T47D (cell line): ENCODE measurements at places on chromosomes 5 and 9.

DNA sequence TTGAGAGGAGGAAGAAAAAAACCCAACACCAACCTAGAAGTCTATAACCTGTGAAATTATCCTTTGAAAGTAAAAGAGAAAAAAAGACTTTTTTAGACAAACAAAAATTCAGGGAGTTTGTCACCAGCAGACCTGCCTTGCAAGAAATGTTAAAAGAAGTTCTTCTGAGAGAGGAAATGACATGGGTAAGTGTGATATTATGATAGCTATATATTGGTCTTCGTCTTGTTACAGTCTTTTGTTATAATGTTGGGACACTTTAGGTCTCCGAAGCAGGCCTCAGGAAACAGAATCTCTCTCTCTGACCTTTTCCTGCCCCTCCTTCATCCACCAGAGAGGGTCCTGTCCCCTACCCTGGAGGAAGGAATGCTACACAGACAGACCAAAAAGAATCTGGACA, 16.6 kb upstream of the MLANA start:
- DNase-seq = no peak

DNA sequence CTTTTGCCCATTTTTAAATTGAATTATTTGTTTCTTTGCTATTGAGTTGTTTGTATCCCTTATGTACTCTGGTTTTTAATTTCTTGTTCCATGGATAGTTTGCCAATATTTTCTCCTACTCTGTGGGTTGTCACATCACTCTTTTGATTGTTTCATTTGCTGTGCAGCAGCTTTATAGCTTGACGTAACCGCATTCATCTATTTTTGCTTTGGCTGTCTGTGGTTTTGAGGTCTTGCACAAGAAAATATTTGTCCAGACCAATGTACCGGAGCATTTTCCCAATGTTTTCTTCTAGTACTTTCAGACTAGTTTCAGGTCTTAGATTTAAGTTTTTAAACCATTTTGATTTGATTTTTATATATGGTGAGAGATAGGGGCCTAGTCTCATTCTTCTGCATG, 36.2 kb upstream of the ZNF366 start:
- no peak for DNase-seq

DNA sequence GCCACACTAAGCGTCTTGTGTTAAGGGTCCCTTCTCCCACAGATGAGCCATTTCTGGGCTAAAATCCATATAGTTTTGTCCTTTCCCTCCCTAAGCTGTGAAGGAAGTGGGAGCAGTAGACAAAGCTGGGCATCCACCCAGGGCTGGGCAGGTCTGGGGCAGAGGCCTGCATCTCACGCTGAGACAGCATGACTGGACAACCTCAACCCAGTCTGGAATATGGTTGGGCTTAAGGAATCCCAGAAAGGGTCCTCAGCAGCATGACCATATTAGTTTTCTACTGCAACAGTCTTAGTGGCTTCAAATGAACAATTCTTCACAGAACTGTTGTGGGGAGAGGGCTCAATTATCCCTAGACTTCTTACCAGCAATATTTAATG, 173.8 kb downstream of the AUH start:
- no peak for DNase-seq

GRCh38 chr5:14365831-14366430, 215.7 kb upstream of the OTULINL start:
- DNase-seq = no peak

GRCh38 chr5:71924325-71924724, 182.9 kb upstream of the MAP1B start:
- no peak for DNase-seq

DNA sequence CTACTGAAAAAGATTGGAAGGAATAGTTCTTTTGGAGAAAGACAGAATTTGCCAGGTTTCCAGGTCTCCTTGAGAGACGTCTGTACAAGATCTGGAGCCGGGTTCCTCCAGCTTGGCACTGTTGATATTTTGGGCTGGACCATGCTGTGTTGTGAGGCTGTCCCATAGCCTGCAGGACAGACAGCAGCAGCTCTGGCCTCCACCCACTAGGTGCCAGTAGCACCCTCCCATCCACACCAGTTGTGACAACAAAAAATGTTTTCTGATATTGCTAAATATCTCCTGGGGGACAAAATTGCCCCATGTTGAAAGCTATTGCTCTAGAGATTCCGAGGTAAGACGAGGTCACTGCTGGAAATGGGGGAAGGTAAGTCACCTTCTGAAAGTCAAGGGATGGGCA, 287.7 kb upstream of the DAP start:
- DNase-seq = no peak

GRCh38 chr5:16050414-16050813, 129.2 kb downstream of the MARCHF11 start:
- no peak for DNase-seq

- no peak for DNase-seq
These were observed 244.0 kb downstream of the GABRB2 start for GRCh38 chr5:161302559-161302958.

GRCh38 chr5:67004730-67005350, 191.8 kb downstream of the CD180 start:
- no peak for DNase-seq

- no peak for DNase-seq
These were observed 997.5 kb upstream of the CTNND2 start for GRCh38 chr5:12901696-12902095.

GRCh38 chr5:170338933-170339779, 41.6 kb upstream of the LCP2 start:
- DNase-seq = no peak

- DNase-seq = no peak
These were observed 131.6 kb downstream of the EBF1 start for GRCh38 chr5:158968150-158968549.

- DNase-seq = no peak
These were observed 95.8 kb upstream of the DAP start for GRCh38 chr5:10856683-10857337.

DNA sequence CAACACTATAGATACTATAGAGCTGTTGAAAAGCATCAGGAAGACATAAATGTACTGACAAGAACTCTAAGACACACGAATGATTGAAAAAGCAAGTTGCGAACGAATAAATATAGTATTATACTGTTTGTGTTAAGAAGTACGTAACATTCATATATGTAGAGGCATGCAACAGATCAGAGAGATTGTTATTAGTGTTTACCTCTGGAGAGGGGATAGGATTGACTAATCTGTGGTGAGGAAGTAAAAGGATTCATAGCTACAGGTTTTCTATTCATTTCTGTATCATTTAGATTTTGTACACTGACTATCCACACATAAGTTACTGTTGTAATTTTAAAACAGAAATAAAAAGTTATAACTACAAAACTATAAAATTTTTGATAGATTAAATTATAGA, 147.6 kb upstream of the SV2C start:
- no peak for DNase-seq

- no peak for DNase-seq
These were observed 28.8 kb upstream of the PANK3 start for GRCh38 chr5:168607946-168608345.

- no peak for DNase-seq
These were observed 41.0 kb downstream of the OTULIN start for GRCh38 chr5:14705556-14705955.

- DNase-seq = no peak
These were observed 734.5 kb upstream of the NUDT12 start for GRCh38 chr5:104297076-104297475.

DNA sequence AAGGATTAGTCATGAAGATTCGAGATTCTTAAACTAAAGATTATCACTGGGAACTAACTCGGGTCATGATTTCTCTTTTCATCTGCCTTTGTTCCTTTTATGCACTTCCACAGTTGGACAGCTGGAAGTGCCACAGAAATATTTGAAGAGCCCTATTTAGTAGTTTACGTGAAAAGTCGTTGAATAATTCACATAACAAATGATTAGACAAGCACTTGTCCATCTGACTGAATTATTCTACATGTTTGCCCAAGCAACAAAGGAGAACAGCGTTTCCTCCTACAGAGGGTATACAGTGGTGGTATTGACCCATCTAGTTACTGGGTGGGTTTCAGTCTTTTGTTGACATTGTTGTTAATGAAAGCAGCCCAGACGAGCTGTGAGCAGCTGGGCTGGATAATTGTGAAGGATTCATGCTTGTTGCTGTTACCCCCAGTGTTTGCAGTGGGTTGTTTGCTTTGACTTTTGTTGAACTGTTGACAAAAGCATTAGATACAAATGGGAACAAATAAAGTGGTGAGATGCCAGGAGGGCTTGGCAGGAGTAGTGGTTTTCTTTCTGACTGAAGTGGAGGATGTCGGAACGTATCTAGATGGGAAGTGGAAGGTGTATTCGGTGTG, 96.2 kb downstream of the TLE4 start:
- no peak for DNase-seq

DNA sequence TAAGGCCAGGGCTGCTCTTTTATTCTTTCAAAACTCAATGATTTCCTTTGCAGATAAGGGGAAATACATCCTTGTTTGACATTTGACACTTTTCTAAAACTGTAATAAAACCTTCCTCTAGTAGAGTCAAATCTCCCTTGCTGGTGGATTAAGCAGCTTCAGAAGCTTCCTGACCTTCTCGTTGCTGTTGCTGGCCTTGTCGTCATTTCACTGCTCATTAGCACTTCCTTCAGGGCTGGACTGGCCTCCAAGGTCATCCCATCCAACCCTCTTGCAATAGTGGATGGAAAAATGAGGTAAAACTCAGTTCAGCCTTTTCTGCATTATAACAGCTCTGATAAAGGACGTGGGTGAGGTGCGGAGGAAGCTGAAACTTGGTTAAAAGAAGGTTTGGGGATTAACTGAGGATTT, 1.1 kb upstream of the ADAMTSL1 start:
- no peak for DNase-seq

GRCh38 chr5:40492056-40492455, 187.7 kb upstream of the PTGER4 start:
- DNase-seq = no peak

GRCh38 chr5:68240771-68241170, 25.2 kb downstream of the PIK3R1 start:
- no peak for DNase-seq

DNA sequence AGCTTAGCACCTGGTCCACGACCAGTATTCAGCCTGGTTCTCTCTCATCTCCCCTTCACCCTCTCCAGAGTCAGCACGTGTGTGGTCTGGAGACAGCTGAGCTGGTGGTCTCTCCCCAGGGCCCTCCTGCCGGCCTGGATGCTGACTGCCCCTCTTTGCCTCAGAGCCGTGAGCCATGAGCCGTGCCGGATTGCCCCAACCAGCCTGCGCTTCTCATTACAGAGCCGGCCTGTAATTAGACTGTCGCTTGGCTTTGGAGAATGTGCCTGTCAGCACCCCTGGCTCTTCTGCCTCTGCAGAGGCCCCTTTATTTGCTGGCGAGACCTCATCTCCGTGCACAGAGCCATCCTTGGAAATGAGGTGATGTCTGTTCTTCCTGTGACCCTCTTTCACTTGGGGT, 118.7 kb upstream of the BOD1 start:
- no peak for DNase-seq

DNA sequence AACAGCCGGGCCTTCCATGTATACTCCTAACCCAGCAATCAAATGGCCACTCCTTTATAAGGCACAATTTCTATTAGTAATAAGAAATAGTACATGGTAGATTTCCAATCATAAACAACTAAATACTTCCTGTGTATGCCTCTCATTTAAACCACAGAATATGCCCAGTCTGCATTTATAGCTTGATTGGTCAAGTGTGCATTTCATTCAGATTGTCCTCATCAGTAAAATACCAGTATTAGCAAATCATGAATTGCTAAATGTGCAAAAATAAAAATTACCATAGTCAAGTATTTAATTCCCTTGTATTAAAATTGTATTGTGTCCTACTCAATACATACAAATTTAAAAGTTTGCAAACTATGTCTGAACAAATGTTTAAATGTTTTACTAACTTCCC, 406.2 kb downstream of the KDM4C start:
- DNase-seq = no peak

DNA sequence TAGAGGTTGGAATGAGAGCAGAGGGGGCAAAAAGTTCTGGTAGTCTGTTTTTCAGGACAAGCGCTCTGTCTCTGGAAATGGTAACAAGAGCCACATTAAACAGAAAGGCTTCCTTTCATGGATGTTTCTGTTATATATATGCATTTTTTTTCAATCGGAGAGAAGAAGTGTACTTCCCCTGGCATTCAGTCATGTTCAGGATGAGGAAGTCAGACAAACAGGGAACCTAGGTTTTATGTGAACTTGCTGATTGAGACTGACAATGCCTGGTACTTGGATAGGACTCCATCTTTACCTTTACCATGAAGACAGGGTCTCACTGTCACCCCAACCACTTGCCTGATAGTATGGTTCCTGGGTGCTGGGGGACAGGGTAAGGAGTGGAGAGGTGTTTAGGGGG, 30.1 kb upstream of the ZBED3 start:
- no peak for DNase-seq

DNA sequence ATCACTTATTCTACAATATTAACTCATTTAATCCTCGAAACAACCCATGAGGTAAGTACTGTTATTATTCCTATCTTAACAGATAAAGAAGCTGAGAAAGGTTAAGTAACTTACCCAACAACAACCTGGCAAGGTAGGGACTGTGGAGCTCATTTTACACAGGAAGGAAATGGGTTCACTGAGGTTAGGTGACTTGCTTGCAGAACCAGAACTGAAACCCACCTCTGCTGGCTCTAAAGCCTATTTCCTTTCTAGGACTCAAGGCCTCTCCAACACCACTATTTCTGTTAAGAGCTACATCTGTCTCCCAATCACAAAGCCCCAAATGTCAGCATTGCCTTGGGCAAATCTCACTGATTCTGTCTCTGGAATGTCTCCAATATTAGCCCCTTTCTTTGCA, 38.9 kb upstream of the IFNK start:
- no peak for DNase-seq

GRCh38 chr5:78591972-78592700, 56.4 kb downstream of the LHFPL2 start:
- no peak for DNase-seq

DNA sequence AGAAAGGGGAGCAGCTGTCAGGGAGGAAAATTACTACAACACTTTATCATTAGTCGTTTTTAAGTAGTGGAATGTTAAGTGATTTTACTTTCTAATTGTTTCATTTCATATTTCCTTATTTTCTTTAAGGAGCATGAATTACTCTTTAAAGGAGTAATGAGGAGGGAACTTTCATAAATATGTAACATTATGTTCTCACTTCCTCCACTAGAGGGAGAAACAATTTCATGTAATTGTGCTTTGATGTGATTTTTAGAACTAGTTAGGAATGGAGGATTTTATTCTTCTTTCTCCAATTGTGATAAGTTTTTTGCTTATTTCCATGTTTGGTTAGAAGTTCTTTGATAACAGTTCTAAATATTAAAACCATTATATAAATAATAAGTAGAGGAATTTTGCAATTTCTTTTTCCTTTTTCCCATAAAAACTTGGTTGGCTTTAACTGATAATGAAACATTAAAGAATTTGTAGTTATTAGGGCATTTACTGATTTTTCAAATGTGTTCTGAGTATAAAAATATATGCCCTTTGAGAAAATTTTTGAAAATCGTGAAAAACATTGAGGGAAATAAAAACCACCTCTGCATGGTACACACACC, 25.6 kb downstream of the CEP78 start:
- DNase-seq = peak; percentile 30
